RPMI8226 (cell line): ENCODE measurements at places on chromosomes 1 and 21.

DNA sequence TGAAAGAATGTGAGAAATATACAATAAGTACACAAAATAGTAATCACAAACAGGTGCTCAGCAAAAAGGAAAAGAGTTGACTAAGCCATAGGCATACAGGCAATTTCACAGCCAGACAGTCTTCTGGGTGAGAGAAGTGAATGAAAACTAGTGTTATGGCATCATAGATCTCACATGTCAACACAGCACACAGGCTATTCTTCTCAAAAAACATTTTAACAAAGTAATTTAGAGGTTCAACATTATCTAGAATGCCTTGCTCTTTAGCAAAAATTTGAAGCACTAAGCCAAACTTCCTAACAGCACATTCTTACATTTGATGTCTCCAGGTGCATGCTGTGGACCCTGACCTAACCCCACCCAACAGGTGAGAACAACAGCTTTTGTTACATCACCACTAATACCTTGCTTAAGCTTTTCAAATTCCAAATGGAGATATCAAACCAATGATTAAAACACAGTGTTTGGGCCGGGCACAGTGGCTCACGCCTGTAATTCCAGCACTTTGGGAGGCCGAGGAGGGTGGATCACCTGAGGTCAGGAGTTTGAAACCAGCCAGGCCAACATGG lies 30.5 kb downstream of the OTUD7B start:
- DNase-seq, result no peak

DNA sequence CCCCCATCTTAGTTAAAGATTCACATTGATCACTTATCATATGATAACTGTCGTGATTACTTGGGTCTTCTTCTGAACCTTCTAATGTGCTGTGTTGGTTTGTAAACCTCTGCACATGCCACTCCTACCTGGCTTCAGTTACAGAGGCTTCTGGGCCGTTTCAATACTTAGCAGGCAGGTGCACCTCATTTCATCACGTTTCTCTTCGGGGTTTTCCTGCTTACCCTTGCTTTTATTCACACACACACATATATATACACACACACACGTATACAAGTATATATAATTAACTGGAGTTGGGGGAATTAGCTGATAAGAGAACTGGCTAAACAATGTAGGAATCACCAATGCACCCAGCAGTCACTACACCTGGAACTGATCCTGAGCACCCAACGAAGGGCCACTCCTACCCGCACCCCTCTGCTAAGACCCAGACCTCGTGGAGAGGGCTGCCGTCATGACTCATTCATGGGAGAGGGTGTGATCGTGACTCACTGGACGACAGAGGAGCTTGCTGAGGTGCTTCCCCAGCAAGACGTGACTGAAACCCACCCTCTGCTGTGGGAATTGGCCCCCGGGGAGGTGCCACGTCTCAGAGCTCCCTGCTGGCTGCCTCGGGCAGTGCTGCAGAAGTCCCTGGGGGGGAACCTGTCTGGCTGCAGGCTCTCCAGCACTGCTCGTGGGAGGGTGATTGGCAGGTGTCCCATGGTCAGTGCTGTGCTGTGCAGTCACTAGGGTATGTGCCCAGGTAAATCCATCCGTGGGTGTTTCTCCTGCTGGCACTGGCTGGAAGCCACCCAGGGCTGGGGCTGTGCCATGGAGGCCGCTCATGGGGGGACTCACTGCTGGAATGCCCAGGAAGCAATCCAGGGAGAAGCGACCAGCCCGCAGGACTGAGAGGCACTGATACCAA lies 166.6 kb downstream of the DYRK1A start:
- DNase-seq, result peak; percentile 20

DNA sequence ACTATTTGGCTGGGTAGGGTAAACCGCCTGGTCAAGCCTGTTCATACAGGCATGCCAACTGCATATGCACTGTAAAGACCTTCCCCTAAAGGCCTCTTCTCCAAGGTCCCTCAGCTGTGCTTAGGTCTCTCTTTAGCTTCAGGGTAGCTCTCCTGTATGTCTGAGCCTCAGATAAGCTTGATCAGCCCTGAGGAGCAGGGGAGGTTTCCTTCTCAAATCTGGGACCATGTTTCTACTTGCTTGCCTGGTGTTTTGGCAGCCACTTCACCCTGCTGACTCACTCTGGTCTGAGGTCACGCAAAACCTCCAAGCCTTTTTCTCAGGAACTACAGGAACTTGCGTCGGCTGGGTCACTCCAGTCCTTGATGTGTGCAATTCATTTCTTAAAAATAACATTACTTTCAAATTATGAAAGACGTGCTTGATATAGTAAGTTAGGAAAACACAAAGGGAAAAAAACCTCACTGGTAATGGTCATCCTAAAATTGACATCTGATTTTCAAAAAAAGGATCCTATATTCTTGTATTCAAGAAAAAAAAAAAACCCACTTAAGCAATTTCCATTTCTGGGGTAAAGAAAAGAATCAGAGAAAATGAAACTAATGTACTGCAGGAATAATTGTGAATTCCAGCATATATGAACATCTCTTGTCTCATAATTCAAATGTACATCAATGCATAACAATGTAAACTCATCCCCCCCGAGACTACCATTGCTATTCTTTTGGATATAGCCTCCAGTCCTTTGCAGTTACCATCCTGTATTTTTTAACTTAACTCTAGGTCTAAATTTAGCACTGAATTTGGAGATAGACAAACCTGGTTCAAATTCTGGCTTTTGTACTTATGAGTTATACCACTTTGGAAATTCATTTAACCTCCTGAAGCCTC lies 24.8 kb upstream of the RNF19B start:
- DNase-seq, result peak; percentile 67

DNA sequence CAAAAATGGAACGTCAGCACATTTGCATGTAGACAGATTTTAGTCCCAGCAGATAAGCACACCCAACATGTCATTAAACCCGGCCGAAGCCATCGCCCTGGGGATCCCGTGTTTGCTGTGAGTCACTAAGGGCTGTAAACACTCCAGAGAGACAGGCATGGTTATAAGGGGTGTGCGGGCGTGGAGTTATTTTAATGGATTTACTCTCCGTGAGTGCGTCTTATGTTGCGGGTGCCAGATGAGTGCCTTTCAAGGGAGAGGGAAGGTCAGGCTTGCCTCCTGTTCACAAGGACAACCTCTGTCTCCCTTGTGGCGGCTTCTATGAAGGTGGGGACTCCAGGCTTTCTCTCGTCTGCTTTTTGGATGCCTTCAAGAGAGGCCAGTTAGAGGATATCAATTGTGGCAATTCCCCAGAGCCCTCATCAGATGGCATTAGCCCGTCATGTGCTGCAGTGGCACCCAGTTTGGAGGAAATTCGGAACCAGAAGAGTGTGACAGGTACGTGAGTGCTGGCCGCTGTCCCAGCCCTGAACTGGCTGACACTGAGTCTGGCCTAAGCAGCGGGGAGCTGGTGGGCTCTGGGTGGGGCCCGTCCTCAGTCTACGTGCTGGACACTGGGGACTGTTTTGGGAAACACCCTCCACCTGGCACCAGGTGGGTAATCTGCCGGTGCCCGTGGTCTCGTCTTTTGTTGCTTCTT lies 223.8 kb upstream of the TMEM51 start:
- no peak for DNase-seq

- DNase-seq, result no peak
Measured at GRCh38 chr1:208090388-208091301, 153.5 kb downstream of the PLXNA2 start.

- DNase-seq, result peak; percentile 19
Measured at GRCh38 chr1:237736372-237737029, 154.2 kb downstream of the ZP4 start.

DNA sequence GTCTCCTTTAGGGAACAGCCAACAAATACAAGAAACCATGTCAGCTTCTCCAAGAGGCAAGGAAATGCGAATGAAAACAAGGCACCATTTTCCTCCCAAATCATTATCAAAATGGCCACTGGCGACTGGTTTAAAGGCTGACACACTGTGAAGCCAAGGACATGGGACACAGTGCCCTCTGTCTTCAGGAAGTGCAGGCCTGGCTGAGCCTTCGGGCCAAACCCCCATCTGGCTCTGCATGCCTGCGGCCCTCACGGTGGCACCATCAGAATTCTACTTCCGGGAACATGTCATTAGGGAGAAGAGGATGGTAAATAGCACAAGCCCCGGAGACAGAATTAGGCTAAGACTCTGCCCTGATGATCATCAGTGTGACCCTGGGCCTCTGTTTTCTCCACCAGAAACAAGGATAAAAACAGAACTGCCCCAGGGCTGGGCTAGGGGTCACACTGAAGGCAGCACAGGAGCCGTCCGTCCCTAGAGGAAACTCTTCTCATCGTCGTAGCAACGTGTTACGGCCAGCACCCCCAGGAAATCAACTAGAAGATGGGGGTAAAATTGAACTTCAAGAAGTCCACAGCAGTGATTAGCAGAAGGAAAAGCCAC lies 103.5 kb downstream of the NPHP4 start:
- no peak for DNase-seq

- no peak for DNase-seq
Measured at GRCh38 chr1:150841626-150842025, 33.6 kb upstream of the CTSK start.

DNA sequence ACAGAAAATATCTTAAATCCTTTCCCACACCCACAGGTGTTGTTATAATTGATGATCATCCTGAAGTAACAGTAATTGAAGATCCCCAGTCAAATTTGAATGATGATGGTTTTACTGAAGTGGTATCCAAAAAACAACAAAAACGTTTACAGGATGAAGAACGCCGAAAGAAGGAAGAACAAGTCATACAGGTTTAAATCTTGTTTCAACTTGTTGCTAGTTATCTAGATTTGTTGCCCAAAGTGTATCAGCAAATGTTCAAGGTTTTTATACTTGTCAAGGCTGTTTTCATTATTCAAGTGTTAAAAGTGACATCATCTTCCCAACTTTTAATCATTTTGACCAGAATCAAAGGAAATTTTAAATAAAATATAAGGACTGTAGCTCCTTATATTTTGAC lies 64.7 kb downstream of the PRRC2C start:
- no peak for DNase-seq

GRCh38 chr1:109815809-109816174 lies 52.1 kb upstream of the EPS8L3 start:
- peak; percentile 46 for DNase-seq

- no peak for DNase-seq
Measured at GRCh38 chr1:51044834-51045233, 57.2 kb upstream of the C1orf185 start.

- DNase-seq, result no peak
Measured at GRCh38 chr1:94608142-94608851, 66.7 kb upstream of the F3 start.

DNA sequence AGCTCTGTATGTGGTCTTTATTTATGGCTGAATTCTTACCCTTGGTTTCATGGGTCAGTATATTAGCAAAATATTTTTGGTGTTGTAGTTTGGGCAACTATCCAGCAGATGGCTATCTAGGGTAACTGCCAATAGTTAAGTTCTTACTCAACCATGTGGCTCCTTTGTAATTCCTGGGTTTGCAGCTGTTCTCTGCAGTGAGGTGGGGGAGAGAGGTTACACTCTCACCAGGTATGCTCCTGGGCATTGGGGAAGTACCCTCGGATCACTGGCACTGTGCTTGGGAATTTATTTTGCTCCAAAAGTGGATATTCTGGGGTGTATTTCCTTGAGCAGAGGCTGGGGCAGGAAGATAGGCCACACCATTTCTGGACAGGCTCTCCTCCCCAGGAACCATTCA lies 436.7 kb upstream of the TMPRSS15 start:
- DNase-seq, result peak; percentile 54

GRCh38 chr21:18161841-18162240 lies 82.8 kb upstream of the CHODL start:
- no peak for DNase-seq

DNA sequence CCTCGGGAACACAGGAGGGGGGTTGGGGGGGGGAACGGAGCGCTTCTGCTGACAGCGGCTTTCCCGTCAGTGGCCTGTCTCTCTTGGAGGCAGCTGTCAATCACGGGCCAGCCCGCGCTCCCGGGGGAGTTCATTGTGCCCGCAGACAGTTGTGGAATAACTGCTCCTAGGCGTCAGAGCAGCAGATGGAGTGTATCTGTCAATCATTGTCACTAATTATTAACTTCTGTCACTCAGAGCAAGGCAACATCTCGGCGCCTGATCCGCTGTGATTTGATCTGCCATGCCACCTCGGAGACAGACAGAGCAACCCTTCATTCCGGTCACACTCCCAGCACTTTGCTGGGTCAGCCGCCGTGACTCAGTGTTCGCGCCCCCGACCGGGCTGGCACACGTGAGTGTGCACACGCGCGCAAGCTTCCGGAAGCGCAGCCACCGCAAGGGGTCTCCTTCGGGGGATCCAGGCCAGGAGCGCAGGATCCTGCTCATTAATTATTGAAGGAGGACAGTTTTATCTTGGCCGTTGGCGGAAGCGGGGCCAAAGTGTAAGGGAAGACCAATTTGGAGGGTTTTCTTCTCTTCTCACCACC lies 75.8 kb downstream of the RRAGC start:
- DNase-seq, result no peak

DNA sequence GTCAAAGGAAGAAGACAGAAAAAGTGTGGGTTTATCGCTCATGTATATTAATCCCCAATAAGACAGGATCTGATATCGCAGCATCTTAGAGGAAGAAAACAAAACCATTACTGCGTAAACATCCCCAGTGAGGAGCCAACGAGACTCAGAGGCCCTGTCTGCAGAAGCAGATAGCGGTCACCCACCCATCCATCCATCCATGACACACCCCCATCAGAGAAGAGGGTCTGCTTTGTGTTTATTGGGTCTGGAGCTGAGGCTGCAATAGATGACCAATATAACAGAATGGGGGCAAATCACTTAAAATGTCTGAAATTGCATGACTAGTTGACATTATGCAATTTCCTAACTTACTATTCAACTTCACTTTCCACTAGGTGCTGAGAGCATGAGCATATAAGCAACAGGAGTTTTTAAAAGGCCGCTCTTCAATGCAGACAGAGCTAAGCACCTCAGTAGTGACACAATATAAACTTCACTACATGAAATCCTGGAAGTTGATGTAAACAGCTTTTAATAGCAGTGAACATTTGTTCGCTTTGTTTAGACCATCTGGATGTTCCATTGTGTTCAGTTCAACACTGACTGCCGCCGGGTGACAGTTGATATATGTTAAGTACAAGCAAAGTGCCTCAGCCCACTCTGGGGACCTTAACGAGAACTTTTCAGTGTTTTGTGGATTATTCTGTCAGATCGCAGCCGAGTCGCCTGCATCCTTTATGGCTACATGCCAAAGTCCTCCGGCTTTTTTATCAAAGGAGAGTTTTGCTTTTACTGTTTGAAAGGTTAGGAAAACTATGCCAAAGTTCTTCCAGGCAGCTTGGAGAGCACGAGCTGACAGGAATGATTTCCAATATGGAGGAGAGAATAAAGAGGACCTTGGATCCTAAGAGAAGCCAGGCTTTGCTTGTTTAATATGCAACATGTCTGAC lies 167.5 kb downstream of the ZNF281 start:
- no peak for DNase-seq

DNA sequence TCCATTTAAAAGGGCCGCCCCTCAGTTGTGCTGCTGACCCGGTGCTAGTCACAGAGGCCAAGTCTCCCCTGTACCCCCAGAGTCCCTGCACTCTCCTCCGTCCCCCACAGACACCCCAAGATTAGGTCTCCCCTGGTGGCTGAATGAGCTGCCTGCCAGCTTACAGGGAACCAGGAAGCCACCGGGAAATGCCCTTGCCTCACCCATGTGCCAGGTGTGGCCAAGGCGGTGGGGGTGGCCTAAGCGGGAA lies 32.7 kb downstream of the HSPG2 start:
- no peak for DNase-seq
